ENCODE measurements at places on chromosomes 3 and 15.

DNA sequence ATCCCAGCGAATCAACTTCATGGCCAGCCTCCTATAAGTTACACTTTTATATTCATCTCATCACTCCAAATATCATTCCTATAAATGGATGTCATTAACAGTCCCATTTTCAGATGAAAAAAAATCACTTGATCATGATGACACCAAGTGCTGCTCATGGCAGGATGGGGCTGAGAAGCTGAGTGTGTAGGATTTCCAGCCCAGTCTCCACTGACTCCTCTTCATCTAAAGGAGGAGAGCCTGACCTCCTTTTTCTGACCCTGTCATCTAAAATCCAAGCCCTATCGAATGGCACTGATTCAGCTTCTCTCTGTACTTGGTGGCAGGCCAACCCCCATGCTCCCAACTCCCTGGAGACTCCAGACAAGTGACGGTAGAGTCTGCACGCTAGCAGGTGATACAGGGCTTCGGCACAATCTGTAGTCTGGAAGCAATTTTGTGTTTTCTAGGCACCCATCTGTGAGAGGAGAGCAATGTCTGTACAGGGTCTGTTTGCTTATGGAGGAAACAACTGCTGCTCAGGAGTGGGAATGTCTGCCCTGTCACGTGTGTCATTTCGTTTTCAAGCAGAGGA, 103.2 kb downstream of the EPHB1 start:
- DNase-seq = no peak

DNA sequence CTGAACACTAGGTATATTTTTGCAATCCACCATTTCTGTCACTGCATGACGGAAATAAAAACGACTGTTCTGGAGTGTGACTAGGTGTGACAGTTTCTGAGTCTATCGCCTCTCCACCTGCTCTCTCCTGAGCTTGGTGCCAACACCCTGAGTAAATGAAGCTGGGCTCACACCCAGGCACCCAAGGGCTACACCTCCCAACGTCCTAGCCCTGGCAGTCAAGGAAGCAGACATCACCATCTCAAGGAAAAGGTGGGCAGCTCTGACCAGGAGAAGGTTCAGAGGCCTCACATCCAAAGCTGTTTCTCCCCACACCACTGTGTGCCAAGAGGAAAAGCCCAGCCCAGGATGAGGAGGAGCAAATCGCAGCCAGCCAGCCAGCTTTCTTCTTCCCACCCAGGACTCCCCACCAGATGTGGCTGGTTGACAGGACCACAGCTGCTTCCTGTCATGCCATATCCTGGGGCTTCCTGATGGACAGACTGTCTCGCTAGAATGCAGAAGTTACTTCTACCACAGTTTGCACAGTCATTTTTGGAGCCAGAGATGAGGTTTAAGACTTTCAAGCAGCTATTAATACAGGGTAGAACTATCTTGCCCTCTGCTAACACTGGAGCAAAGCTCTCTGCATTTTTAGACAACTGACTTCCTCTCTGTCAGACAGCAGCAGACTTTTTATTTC, 3.3 kb downstream of the SCAMP2 start:
- DNase-seq = no peak

DNA sequence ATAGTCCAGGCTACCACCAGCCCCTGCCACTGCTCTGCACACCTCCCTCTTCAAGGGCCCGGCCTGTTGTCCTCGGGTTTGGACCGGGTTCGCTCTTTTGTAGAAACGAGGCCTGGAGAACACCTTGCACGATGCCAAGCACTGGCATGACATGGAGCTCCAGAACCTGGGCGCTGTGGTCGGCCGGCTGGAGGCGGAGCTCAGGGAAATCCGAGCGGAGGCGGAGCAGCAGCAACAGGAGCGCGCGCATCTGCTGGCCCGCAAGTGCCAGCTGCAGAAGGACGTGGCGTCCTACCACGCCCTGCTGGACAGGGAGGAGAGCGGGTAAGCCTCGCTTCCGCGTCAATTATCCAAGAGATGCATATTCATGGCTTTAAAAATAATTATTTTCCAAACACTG, 72.4 kb downstream of the BFSP2 start:
- DNase-seq = no peak

DNA sequence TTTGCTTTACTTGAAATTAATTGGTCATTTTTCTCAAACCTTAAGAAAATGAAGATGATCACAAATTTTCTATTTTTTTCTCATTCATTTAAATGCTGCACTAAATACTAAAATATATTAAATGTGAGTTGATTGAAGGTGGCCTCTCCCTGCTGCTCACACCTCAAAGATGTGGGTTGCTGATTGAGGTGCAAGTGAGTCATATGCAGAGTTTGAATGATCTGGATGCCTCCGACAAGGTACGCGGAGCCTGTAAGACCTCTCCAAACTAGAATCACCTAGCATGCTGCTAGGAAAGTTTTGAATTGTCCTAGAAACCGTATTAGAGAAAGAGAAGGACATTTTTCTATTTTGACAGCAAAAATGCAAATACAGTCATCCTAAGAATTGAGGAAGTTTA, 211.3 kb upstream of the FEZF2 start:
- DNase-seq = no peak

DNA sequence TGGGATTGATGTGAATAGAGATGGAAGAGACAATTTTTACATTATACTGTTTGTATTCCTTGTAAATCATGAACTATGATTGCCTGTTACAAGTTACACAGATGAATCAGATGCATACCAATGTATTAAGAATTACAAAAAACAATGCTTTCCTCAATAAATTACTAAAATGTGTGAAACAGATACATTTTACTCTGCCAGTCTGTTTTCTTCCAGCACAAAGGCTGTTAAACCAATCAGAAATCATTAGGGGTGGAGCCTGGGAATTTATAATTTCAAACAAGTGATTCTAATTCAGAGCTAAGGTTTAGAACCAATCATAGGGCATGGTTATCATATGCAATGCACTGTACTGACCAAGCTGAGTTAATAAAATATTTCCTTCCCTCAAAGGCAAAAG, 21.8 kb upstream of the ANKRD28 start:
- DNase-seq = no peak
